Left lobe of liver (tissue), 2 donors: ENCODE measurements at places on chromosomes 1 and 21.

DNA sequence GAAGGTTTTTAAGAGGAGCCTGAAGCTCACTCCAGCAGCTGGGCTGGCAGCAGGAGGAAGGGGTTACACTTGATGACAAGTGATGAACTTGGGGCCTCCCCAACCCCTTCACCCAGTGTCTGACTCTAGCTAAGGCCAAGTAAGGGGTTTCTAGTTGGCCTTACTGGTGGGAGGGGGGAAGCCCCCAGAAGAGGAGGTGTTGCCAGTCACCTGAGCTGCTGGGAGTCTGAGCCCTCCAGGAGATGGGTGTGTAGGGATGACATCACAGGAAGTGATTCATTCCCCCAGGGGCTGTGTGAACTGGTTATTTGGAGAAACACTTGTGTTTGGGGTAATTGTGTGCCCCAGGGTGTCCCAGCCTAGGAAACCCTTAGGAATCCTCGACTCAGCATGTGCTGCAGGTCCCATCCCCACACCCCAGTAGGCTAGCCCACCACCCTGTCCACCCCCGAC, 3.1 kb downstream of the PADI1 start:
- DNase-seq = no peak

- DNase-seq = no peak
These were observed 9.4 kb downstream of the ZNF678 start for GRCh38 chr1:227572752-227573151.

DNA sequence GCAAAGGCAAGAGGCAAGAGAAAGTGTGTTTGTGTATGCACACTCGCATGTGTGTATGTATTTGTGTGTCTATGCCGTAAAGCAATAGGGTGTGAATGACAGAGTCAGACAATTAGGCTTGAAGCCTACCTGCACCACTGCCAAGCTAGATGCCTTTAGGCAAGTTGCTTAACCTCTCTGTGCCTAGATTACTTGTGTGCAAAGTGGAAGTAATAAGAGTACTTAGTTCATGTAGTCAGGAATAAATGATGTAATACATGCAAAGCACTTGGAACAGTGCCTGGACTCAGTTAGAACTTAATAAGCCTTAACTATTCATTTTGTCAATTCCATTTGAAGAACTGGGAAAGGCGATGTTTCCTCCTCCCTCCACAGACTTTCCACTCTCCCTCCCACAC, 31.7 kb downstream of the LAMB3 start:
- DNase-seq = no peak

DNA sequence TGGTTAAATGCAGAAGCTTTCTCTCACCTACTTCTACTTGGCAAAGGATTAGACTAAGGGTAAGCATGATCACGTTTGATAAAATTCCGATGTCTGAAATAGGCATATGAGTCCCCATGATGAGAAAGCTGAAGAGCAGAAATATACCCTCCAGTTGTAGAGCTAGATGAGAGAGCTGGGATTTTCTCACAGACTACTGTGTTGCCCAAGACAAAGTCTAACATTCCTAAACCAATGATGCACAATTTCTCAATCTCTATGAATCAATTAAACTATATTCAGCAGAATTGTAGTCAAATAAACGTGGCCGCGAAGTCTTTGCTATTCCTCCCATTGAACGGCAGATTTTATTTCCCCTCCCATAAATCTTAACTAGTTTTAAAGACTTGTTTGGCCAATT, 699.2 kb downstream of the KCNT2 start:
- DNase-seq = no peak

DNA sequence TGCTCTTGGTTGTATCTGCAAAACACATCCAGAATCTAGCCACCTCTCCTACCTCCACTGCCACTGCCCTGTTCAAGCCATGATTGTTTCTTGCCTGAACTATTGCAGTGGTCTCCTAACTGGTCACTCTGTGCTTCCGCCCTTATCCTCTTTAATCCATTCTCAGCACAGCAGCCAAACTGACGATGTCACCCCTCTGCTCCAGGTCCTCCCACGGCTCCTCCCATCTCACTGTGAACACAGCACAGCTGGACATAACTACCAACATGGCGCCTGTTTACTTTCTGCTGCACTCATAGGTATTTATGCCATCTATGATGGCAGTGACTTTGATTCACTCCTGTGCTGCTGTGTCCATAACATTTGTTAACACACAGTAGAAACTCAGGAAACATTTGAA, 406.7 kb downstream of the DISC1 start:
- no peak for DNase-seq

GRCh38 chr1:203704120-203704519, 60.9 kb upstream of the LAX1 start:
- DNase-seq = no peak

DNA sequence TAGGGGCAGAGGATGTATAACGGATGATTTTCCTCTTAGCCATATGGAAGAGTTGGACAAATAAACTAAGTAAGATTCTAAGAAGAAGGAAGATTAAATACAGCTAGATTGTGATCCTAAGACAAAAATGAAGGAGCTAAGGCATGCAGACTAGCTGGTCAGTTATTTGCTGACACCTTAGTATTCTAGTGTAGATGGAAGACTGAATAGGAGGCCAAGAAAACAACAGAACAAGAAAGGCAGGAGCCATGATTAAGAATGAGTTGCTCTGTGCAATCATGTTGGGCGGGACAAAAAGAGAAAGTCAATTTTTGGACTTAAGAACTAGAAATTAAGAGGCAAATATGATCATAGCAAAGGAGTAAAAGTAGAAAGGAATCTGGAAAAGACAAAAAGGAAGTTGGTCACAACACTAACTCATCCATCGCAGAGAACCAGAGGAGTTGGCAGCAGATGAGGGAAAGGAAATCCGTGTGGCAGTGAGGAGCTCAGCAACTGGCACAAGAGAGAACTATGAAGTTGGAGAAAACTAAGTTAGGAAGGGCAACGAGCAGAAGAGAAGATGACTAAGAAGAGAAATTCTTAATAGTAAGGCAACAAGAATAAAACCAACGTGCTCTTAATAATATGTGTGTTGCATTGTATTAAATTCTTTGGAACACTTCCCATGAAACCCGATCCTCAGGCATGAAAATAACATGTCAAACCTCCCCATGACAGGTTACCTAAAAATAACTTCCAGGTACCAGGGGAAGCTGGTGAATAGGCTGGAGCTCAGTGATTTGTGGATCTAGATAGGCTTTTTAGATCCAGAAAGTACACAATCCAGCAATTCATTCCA, 234.4 kb downstream of the LTN1 start:
- DNase-seq = no peak

GRCh38 chr1:109273570-109274288, 9.2 kb downstream of the PSRC1 start:
- DNase-seq = no peak

GRCh38 chr1:47524272-47524671, 86.4 kb downstream of the FOXD2 start:
- DNase-seq = no peak

- no peak for DNase-seq
These were observed 12.3 kb upstream of the IFI44L start for GRCh38 chr1:78607944-78608343.

DNA sequence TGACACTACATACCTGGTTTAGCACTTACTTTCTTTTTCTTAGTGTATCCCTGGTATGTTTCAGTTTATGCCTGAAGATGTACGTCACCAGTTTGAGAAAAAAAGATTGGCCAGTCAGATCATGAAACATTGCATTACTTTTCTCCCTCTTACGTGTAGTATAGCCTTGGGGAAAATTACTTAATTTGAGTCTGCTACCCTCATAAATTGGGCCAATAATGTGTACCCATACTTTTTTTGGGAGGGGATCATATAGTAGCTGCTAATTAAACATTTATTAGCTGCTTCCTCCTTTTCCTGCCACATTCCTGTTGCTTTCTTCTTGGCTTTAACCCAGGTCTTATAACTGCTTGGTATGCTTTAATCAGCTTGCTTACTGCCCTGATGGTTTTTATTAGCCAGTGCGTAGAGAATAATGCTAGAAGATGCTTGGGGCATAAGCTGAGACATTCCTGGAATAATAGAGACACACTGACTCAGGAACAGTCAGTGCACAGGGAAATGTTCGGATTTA, 32.1 kb downstream of the RABGAP1L start:
- no peak for DNase-seq

DNA sequence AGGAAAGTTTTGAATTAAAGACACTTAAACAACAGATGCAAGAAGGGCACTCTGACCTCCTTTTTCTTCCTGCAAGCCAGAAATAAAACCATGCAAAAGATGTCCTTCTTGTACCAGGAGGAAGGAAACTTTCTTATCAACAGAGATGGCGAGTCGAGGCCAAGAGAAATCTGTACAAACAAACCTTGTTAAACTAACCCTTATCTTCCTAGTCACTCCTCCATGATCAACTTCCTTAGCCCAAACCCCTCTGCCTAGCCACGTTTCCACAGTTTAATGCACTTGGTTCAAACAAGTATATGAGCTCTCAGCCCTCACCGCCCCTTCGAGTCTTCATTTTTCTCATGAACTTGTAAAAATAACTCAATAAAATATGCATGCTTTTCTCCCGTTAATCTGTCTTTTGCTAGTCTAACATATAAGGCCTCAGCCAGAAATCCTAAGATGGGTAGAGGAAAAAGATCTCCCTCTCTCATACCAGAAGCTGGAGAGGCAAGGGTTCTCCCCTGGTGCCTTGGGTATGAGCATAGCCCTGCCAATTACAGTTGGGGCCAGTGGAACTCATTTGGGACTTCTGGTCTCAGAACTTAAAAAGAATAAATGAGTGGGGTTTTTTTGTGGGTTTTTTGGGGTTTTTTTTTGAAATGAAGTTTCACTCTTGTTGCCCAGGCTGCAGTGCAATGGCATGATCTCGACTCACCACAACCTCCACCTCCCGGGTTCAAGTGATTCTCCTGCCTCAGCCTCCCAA, 141.7 kb upstream of the SOD1 start:
- DNase-seq = no peak

- no peak for DNase-seq
These were observed 369.3 kb downstream of the PBX1 start for GRCh38 chr1:164928232-164928812.

- no peak for DNase-seq
These were observed 97.6 kb downstream of the VAV3 start for GRCh38 chr1:107867422-107867821.

GRCh38 chr1:77594366-77595112, 87.9 kb downstream of the ZZZ3 start:
- no peak for DNase-seq
